Right cardiac atrium (tissue), 5 donors: ENCODE measurements at places on chromosomes 12 and 14.

DNA sequence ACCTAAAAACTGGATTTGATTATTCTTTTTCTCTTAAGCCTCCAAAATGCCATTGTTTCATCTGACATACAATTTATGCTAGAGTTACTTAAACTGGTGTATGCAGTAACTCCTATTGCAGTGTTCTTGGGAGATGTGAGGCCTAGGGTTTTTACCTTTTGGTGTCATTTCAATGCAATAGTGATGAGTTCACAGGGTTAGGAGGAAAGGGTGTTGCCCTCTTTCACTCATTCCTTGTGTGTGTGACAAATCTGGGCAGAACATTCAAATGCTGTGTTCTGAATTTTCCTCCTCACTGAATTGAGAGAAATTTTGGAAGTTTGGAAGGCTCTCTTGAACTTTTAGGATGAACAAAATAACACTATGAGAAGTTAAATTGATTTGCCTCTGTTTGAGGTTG lies 69.9 kb downstream of the IGF1 start:
- no peak for DNase-seq

DNA sequence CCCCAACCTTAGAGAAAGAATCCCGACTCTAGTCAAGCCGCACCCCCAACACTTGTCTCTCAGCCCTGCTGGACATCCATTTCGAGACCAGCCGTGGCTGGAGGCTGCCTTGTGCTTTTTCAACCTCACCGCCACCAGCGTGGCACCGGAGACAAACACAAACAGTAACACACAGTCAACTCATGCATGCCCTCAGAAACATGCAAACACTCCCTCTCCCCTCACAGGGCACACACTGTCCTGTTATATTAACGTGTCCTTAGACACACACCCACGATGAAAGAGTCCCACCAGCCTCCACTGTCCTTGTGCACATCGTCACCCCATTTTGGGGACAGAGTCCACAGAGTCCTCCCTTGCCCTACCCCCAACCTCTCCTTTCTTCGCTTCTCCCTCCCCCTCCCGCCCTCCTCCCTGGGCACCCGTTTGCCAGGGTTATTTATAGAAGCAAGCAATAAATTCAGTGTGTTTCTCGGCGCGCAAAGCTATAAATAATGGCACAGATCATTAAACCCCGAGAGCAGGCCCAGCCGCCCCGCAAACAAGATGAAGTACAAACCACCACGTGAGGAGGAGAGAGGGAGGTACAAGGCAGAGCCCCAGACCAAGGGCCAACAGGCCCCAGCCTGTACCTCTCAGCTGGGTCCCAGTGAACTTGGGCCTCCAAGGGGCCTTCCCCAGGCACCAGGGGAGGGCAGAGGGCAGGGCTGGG lies 27.9 kb downstream of the SMUG1 start:
- no peak for DNase-seq

- no peak for DNase-seq
Observed at GRCh38 chr12:6780573-6780972, 8.3 kb downstream of the LAG3 start.

DNA sequence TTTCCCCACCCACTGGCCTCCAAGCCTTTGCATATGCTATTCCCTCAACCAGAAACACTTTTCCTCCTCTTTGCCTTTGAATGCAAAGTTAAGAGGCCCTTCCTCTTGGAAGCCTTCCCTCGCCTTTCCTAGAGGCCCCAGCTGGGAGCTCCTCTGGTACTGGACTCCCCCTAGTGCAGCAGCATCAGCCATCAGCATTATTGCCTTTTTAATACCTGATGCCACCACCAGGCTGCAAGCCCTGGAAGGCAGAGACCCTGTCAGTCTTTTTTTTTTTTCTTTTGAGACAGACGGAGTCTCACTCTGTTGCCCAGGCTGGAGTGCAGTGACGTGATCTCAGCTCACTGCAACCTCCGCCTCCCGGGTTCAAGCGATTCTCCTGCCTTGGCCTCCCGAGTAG lies 19.1 kb upstream of the PLA2G1B start:
- DNase-seq, result no peak

DNA sequence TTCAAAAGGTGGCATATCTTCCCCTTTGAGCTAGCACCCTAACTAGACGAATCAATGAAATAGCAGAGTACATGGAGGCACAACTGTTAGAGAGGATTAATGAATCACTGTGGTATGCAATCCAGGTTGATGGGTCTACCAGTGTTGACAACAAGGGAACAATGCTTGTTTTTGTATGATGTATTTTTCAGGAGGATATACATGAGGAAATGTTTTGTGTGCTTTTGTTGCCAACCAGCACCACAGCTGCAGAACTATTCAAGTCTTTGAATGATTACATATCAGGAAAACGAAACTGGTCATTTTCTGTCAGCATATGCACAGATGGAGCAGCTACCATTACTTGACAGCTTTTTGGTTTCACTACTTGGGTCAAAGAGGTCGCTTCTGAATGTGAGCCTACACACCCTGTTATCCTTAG lies 142.6 kb downstream of the GPHN start:
- no peak for DNase-seq
